Non-pigmented ciliary epithelial cell (primary cell): ENCODE measurements at places on chromosomes 7 and 10.

GRCh38 chr7:4758791-4759190 lies 16.6 kb upstream of the AP5Z1 start:
- no peak for DNase-seq

- DNase-seq = no peak
These were observed 164.2 kb downstream of the NXPH1 start for GRCh38 chr7:8597565-8597964.

DNA sequence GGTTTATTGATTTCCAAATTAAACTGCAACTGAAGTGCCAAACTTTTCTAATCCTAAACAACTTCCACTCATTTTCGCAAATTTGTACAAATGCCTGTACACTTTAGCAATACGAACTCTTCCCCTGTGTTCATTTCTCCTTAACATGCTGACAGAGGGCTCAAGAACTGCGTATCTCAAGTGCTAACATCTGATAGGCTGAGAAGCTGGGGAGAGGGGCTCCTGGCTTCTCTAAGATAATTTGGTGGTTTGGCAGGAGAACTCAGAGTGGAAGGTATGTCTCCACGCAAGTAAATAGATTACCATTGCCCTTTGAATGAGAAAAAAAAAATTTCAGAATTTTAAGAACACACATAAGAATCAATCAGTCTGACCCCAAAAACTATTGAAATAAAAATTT lies 53.3 kb upstream of the ANLN start:
- DNase-seq = no peak

- DNase-seq = no peak
These were observed 60.0 kb upstream of the PARD3 start for GRCh38 chr10:34875061-34875460.

DNA sequence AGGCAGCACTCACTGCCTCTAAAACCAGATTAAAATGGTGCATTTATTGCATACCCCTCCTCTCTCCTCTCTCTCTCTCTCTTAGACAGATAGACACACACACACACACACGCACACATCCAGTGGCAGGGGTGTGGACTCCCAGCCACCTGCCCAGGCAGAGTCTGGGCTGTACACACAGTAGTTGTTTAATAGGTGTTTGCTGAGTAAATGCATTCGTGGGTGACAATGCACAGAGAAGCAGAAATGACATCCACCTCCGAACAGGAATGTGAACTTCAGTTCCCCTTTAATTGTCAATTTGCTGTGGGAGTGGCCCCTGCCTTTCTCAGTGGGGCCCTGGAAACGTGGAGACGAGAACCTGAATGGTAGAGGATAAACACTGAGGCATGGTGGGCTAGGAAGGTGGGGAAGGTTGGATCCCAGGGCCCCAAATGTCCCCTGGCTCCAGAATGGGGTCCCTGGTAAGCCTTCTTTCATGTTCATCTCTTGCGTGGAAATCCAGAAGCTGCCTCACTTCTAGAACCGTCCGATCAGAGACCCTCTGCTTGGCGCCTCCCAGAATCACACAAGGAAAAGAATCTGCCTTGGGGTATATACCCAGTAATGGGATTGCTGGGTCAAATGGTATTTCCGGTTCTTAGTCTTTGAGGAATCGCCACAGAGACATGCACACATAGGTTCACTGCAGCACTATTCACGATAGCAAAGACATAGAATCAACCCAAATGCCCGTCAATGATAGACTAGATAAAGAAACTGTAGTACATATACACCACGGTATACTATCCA lies 58.5 kb upstream of the ECHDC3 start:
- DNase-seq = no peak
